CD4-positive, alpha-beta T cell treated with Interleukin-4 for 1 hour (primary cell): ENCODE measurements at places on chromosomes 7 and 10.
A peak's percentile ranks its signal among the peaks of the same experiment; 100 is the strongest.

GRCh38 chr10:62046522-62047227 lies 145.2 kb downstream of the ARID5B start:
- peak; percentile 40 for DNase-seq

GRCh38 chr10:100289641-100290040 lies 3.2 kb upstream of the BLOC1S2 start:
- DNase-seq, result no peak

DNA sequence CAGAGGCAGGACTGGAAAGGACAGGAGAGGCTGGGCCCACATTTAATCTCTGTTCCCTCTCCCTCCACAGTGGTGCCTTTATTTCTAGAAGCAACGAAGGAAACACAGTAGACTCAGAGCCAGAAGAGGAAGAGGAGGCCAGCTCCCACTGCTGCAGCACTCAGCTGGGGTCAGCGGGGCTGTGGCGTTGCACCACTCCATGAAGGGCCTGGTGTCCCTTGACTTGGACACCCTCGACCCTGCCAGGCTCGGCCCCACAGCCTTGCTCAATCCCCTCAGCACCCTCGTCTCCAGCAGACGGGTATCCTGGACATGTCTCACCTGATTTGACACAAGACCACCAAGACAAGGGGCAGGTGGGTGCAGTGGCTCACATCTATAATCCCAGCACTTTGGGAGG lies 38.8 kb downstream of the PRKAG2 start:
- no peak for DNase-seq

GRCh38 chr10:69226919-69227450 lies 6.9 kb downstream of the HKDC1 start:
- DNase-seq, result no peak

DNA sequence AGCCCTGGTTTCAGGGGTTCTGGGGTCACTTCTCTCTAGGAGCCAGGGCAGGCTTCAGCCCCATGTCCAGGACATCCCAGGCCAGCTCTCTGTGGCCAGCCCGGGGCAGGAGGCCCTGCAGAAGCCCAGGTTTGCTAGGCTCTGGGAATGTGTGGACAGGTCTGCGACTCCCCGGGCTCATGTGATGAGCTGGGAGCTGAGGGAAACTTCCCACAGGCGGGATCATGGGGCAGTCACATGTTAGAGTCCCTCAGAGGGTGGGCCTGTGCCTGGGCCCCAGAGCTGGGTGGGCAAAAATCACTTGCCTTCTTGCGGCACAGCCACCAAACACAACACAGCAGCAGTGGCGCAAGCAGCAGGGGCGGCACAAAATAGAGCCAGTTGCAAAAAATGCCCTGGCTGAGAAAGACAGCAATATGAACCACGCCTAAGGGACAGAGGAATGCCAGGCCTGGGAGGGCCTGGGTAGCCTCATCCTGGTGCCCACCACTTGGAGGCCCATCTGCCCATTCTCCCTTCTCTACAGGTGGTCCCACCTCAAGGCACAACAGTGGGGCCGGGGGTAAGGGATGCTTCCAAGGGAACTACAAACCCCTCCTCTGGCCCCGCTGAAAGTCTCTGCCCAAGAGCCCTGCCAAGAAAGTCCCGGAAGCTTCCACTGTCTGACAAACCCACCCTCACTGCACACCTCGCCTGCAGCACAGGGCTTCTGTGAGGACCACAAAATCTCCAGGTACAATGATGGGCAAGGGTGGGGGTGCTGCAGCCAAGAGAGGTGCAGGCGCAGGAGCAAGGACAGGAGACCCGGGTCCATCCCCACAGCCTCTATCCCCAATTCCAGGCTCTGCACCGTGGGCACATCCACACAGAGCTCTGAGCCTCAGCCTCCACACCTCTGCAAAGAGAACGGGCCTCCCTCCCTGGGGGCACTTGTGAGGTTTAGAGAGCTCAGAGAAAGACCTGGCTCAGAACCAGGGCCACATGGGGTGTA lies 34.6 kb upstream of the ANTXRL start:
- DNase-seq, result no peak
